ENCODE measurements at places on chromosomes 16 and 17.

DNA sequence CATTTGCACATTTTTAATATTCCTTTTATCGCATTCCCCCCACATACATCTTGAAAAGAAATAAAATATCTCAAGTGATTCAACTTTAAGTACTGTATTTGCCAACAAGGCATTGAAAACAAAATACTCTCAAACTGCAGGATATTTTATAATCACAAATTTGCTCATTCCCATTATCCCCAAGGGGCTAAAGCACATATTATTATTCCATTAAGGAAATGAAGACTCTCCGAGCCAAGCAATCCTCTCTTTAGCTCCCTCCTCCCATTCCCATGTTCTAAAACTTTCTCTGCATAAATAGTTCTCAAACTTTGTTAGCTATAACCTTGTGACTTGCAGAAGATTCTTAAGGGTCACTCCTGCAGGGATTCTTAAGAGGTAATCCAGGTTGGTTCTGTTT, 436.8 kb downstream of the KCNJ2 start:
- no peak for DNase-seq

GRCh38 chr17:17376362-17376761, 73.2 kb downstream of the NT5M start:
- no peak for DNase-seq

GRCh38 chr17:41629826-41630670, 5.7 kb upstream of the KRT17 start:
- no peak for DNase-seq

DNA sequence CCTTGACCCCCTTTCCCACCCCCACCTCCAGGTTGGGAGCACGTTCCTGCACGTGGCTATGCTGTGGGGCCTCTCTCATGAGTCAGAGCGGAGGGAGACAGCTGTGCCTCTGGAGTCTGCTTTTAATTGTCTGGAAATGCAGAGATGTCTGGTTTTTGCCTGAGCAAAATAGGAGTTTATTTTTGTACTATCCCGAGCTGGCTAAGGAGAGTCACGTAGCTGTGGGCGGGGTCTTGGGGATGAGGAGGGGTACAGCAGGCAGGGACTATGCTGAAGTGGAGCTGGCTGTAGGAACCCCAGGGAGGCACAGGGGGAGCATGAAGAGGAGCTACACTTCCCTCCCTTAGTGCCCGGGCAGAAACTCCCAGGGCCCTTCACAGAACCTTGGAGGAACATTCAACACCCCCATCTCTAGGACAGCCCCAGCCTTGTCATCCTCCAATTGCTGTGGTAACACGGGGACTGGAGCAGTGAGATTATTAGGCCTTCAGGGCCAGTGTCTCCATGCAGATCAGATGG, 44.7 kb upstream of the LGALS9 start:
- DNase-seq = no peak

DNA sequence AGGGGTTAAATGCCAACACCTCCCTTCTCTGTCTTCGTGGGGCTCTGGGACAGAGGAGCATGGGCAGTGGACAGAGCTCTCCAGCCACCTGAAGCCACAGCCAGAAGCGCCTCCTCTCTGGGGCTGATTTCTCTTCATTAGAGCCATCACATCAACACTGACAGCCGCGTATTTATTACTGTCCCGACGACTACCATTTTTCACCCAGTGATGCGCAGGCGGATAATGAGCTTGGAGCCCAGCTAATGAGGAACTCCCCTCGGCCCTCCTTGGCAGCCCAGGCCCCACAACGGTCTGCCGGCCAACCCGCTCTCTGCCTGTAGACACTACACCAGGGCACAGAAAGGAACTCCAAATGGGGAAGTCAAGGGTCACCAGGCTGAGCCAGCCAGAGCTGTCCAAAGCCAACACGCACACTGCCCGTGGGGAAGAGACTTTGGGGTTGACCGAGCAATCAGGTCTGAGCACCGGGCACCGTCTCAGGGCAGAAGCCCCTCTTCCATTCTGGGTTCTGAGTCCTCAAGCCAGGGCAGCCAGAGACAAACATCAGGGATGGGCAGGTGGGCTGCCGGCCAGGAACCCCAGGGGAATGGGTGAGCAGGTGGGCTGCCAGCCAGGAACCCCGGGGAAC, 13.2 kb downstream of the SDK2 start:
- no peak for DNase-seq

DNA sequence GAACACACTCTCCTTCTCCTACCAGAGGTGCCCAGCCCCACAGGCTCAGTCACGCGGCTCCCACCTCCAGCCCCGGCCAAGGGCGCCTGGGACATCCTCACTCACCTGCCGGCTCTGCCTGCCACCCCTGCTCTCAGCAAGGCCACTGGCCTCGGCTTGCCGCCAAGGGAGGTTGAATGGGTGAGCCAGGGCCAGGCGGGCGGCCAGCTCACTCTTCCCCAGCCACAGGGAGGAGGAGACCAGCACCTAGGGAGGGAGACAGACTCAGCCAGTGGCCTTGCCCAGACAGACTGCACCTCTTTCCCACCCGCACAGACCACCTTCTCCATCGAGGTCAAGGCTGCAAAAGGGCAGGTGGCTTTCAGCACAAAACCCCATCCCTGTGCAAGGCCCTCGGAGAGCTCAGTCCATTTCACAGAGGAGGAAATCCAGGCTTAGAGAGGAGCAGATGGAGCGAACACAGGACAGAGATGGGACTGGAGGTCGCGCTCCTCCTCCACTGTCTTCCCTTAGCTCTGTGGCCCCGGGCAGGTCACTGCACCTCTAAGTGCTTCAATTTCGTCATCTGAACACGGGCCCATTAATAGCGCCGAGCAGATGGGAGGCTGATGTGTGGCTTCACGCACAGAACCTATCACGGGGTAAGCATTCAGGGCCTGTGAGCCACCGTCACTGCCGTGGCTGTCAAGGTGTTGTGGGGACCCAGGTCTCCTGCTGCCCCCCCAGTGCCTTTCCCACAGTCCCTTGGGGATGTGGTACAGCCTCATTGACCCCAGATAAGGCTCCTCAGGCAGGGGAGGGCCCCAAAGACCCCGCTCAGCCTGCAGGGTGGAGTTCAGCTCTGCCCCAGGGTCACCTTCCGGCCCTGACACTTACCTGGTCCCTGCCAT, 56.1 kb downstream of the RMI2 start:
- DNase-seq = no peak

- no peak for DNase-seq
These were observed 165.2 kb upstream of the CHMP6 start for GRCh38 chr17:80826346-80826954.

DNA sequence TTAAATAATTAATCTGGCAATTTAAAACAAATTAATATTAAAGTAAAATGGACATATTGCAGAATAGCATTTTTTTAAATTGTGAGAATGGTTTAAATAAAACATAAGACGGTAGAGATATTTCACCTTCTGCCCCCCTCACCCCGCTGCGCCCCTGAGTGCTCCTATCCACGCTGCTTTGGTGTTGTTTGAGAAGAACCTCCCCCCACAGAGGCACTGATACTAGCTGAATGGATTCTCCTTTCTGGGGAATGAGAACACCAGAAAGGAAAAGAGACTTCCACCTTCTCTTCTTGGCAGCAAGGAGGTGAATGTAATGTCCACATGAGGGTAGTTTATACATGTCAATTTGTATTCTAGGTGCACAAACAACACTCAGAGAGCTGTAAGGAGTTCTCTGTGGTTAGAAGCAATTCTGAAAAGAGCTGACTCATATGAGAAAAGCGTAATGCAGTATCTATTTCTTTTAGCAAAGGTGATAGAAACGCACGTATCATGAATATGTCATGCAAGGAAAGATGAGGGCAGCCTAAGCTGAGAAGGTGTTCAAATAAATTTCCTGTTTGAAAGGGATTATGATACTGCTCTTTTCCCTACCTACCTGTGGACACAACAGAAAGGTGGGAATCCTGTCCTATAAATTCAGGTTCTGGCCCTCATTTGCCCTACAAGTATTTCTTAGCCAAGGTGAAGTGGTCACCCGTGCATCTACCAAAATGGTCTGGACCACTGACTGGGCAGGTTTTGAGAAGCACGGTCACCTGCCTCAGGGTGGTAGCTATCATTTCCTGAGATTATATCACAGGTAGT, 126.9 kb downstream of the PARN start:
- DNase-seq = no peak

Measured in CD4-positive, alpha-beta T cell treated with Interleukin-2 at 100 ng/mL for 4 hours (primary cell).